ENCODE measurements at places on chromosomes 4 and X. TPM values are rescaled to one million over a fixed set of nuclear protein-coding genes. Genes with fewer than 3 reads are reported as not detected.
A peak's percentile ranks its signal among the peaks of the same experiment; 100 is the strongest.

GRCh38 chr4:37687194-37687562, 1.0 kb upstream of the RELL1 start:
- H3K27me3 ChIP-seq: no peaks in the 10 kb centered on the region
- no peak overlapping the region for H3K27ac ChIP-seq
- peak overlapping the region; percentile 60 for H3K4me3 ChIP-seq
- H3K4me1 ChIP-seq: peaks cover 4% of the 10 kb centered on the region
- no peak for DNase-seq

DNA sequence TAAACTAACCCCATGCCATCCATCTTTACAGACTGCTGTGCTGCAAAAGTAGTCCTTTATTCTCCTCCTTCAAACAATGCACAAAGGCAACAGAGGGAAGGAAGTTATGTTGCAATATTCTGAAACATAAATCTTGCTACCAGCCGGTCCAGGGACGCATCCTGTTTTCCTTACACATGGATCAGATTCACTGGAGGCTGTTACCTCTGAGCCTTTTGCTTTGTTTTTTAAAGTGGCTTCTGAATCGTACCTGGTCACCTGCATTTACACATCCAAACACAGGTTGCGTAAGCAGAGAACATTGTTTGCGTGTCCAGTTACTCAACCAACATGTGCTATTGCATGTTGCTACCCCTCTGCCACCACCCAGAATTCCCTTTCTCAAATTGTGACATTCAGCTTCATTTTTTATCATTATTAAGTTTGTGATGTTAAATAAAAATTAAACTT, 8.8 kb downstream of the PPARGC1A start:
- no peaks in the 10 kb centered on the region for H3K36me3 ChIP-seq
- H3K27me3 ChIP-seq: no peaks in the 10 kb centered on the region
- peak; percentile 43 for DNase-seq
- H3K4me1 ChIP-seq: no peaks in the 10 kb centered on the region
- no peak overlapping the region for H3K4me3 ChIP-seq

DNA sequence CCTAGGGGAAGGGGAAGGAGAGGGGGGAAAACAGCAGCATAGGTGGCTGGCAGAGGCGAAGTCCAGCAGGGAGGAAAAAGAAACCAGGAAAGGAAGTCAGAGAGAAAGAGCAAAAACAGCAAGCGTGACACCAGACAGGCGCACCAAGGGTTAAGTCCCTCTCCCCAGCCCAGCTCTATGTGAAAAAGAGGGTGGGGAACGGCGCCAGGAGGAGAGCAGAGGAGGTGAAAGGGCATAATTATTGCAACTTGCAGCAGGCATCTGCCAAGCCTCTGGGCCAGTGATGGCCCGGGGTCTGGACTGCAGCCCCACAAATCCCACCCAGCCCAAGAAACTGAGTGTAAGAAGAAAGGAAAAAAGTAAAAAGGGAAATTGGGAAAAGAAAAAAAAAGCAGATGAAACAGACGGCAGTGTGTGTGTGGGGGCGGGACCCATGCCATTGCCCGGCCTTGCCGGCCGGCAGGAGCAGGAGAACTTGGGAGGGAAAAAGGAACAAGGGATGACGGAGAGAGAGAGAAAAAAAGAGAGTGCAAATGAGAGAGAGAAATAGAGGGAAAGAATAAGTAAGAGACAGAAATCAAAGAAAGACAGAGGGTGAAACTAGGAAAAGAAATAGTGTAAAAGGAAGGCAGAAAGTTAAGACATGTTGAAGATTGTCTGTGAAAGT, 14.1 kb upstream of the RHOXF2 start:
- no peaks in the 10 kb centered on the region for H3K36me3 ChIP-seq
- no peak overlapping the region for H3K4me3 ChIP-seq
- H3K4me1 ChIP-seq: no peaks in the 10 kb centered on the region
- H3K27me3 ChIP-seq: no peaks in the 10 kb centered on the region
- no peak overlapping the region for H3K27ac ChIP-seq
- DNase-seq: no peak

- H3K36me3 ChIP-seq: peaks cover 4% of the 10 kb centered on the region
- H3K27ac ChIP-seq: no peak overlapping the region
- H3K27me3 ChIP-seq: no peaks in the 10 kb centered on the region
- no peak for DNase-seq
Measured at GRCh38 chr4:2810388-2810787, 17.5 kb downstream of the SH3BP2 start.

- H3K27me3 ChIP-seq: no peaks in the 10 kb centered on the region
- peaks cover 19% of the 10 kb centered on the region for H3K4me1 ChIP-seq
- peak overlapping the region; percentile 92 for H3K27ac ChIP-seq
- peak overlapping the region; percentile 48 for H3K4me3 ChIP-seq
- H3K36me3 ChIP-seq: no peaks in the 10 kb centered on the region
Measured at GRCh38 chr4:113468165-113469022, 293.1 kb downstream of the CAMK2D start.

Gene GPM6B
- 1.0 TPM for total RNA-seq

DNA sequence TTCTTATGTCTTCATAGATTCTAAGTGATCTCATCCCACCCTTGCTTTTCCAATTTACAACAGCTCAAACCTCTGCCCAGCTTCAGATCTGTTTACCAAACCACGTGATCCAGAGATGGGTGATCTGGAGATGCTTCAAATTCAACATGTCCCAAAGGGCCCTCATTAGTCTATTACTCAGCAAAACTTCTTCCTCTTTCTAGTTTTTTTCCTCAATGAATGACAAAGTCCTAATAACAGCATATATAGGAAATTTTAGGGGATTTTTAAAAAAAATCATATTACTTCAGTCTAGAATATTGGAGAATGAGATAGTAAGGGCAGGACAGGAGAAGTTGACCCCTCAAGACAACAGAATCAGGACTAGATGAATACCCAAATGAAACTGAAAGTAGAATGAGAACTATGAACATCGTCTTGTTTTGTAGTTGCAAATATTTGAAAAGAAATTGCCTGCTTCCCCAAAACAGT, 127.1 kb downstream of the CFAP299 start:
- H3K36me3 ChIP-seq: no peaks in the 10 kb centered on the region
- H3K4me3 ChIP-seq: peak overlapping the region; percentile 1
- no peak overlapping the region for H3K27ac ChIP-seq
- peak; percentile 12 for DNase-seq
- no peaks in the 10 kb centered on the region for H3K27me3 ChIP-seq
- H3K4me1 ChIP-seq: no peaks in the 10 kb centered on the region

- peaks cover 38% of the 10 kb centered on the region for H3K4me1 ChIP-seq
- H3K4me3 ChIP-seq: no peak overlapping the region
- no peaks in the 10 kb centered on the region for H3K36me3 ChIP-seq
- DNase-seq: peak; percentile 14
Measured at GRCh38 chr4:145734031-145734430, 54.1 kb downstream of the C4orf51 start.

DNA sequence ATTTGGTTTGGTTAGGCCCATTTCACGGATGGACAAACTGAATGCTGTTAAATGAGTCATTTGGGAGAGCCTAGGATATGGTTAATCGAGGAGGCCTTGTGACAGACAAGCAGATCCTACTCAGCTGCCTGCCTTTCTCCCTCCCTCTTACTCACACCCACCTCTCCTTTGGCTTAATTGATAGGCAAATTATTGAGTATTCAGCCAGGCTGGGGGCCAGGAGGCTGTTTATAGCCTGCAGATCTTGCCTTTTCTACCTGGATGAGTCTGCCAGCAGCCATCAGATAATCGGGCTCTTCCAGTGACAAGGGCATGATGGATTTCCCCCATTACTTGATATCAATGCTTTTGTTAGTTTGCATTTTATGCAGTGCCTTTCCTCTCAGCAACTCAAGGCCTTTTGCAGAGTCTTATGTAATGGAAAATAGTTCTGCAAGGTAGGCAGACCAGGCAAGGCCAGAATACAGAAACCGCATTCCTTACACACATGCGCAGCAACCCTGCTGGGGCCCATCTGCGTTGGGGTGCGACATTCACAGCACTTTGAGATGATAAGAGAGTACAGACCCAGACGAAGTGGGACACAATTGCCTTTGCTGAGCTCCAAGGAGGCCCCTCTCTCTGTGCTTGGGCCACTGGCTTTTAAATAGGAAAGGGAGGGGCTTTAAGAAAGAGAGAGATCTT, 96.2 kb upstream of the ATP6AP2 start:
- no peaks in the 10 kb centered on the region for H3K27me3 ChIP-seq
- H3K36me3 ChIP-seq: no peaks in the 10 kb centered on the region
- no peak for DNase-seq
- H3K4me3 ChIP-seq: no peak overlapping the region

Gene CYTL1
- total RNA-seq: 0.17 TPM

Gene EPGN
- total RNA-seq: 0.26 TPM

Gene SRPK3
- total RNA-seq: 0.51 TPM

DNA sequence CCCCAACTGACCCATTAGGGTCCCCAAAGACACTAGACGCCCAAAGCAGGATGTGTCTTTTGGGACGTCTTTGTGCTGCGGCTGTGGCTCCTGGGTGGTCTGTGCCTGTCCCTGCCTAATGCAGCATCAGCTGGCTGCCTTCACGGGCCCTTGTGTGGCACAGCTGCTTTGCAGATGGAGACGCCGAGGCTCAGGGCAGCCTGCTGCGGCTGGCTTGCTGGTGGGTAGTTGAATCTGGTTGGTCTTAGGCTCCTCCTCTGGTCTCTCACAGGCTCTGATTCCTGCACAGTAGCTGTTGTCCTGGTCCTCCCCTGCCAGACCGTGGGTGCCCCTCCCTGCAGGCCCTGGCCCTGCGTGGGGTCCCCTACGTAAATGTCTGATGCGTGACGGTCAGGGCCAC, 8.1 kb downstream of the CPZ start:
- H3K27ac ChIP-seq: no peak overlapping the region
- no peak for DNase-seq
- H3K36me3 ChIP-seq: peaks cover 3% of the 10 kb centered on the region
- no peak overlapping the region for H3K4me3 ChIP-seq

Gene TRIM61
- 4.5 TPM for total RNA-seq

DNA sequence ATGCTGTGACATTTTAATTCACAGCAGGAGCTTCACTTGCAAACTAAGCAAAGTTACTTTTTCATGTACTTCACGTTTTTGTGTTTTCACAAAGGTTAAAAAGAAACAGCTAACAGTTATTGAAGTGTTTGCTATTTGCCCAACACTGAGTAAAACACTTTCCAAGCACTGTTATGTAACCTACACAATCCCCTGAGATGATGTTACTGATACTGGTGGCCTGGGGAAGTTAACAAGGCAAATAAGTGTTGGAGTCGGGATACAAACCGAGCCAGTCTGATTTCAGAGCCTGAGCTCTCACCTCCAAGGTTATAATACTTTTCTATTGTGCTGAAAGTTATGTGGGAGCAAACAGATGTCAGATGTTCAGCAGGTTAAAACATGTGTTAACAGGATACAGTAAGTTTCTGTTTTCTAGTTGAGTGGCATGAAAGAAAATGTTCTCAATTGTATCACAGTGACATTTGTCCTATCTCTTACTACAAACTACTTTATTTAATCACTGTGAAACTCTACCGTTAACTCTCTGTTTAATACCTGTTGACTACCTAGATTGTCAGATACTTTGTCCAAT, 3.9 kb upstream of the CXCL13 start:
- no peak for DNase-seq
- no peaks in the 10 kb centered on the region for H3K27me3 ChIP-seq
- H3K36me3 ChIP-seq: no peaks in the 10 kb centered on the region
- H3K4me1 ChIP-seq: no peaks in the 10 kb centered on the region
- H3K27ac ChIP-seq: no peak overlapping the region

DNA sequence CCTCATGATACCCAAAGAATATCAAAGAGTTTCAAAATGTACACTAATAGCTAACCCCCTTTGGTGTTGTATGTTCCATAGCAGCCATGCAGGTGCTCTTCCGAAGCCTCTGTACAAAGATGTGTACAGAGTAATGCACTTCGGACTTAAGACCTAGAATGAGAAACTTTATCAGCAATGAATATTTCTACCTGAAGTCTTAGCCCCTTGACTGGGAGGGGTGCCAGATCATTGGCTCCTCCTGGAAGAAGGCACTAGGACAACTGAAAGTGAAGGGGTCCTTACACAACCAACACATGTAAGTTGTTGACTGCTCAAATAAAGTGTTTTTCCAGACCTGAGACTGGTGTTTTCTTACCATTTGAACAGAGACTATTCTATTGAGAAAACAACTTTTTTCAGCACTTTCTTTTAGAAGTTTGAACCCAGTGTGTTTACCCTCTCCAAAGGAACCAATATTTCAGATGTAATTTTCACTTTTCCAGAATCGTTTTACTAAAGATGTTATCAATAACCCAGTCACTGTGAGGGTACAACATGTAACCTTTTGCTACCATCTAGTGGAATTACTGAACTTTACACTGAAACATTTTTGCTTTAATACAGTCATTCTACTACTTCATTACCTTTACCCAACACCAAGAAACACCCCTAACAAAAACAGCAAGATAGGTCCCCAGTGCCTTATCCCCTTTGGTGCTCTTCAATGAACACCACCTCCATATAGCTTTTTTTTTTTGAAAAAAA, 33.3 kb upstream of the PRDX4 start:
- H3K27ac ChIP-seq: no peak overlapping the region
- no peak overlapping the region for H3K4me3 ChIP-seq
- no peak for DNase-seq

Gene CYP2U1
- total RNA-seq: 24.3 TPM

DNA sequence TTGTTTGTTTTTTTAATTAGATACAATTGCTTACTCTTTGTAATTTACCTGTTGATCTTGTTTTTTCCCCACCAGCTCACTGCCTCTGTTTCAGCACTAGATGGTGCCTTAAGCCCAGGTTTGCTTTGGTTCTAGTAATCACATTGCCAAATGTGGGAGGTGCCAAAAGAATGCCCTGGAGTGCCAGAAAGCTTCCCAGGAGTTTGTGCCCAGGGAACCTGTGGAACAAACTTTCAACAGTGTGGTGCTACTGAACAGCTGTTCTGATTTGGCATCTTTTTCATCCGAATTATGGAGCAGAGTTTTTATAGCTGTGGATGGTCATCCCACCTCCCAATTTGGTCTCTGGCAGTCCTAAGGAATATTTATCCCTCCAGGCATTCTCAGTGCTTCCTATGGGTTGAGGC, 1000.7 kb downstream of the STIM2 start:
- H3K27ac ChIP-seq: no peak overlapping the region
- no peaks in the 10 kb centered on the region for H3K4me1 ChIP-seq
- no peaks in the 10 kb centered on the region for H3K27me3 ChIP-seq

DNA sequence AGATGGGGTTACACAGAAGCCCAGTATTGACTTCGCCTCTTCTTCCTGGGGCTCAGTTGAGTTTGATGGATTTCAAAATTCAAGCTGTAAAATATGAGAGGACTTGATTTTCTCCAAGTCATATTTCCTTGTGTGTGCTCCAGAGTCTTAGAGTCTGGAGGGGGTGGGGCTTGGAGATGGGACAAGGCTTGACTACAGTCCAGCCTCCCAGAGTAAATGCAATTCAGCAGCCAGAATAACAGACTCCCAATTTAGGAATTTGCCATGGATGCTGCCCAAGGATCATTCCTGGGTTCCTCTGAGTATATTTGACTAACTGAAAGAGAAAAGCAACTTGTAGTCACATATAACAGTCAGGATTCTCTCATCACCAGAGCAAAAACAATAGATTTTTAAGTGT, 53.7 kb upstream of the RBPJ start:
- no peaks in the 10 kb centered on the region for H3K36me3 ChIP-seq
- no peak overlapping the region for H3K4me3 ChIP-seq
- DNase-seq: peak; percentile 43
- no peaks in the 10 kb centered on the region for H3K4me1 ChIP-seq
- no peak overlapping the region for H3K27ac ChIP-seq

- H3K4me1 ChIP-seq: no peaks in the 10 kb centered on the region
- H3K27ac ChIP-seq: no peak overlapping the region
- H3K4me3 ChIP-seq: no peak overlapping the region
- no peak for DNase-seq
- no peaks in the 10 kb centered on the region for H3K27me3 ChIP-seq
Measured at GRCh38 chrX:130025256-130025655, 42.8 kb downstream of the BCORL1 start.

- DNase-seq: peak; percentile 93
- H3K36me3 ChIP-seq: no peaks in the 10 kb centered on the region
- H3K4me3 ChIP-seq: no peak overlapping the region
- peak overlapping the region; percentile 66 for H3K27ac ChIP-seq
Measured at GRCh38 chrX:151870602-151871001, 42.1 kb upstream of the MAGEA4 start.

Data from fibroblast of lung (primary cell).